SK-N-SH (cell line): ENCODE measurements at places on chromosomes 12 and 14. TPM values are rescaled to one million over a fixed set of nuclear protein-coding genes. Genes with fewer than 3 reads are reported as not detected.

The CRACR2A gene
- polyA plus RNA-seq, result 0.05 and 0.12 TPM in 2 replicates

GRCh38 chr14:88026890-88027289, 22.0 kb downstream of the GPR65 start:
- DNase-seq, result no peak

- DNase-seq, result peak; percentile 80
Measured at GRCh38 chr14:20455355-20456300, 602 bp downstream of the APEX1 start.

GRCh38 chr14:77654001-77654441, 37.6 kb upstream of the SPTLC2 start:
- DNase-seq, result no peak

The TAS2R8 gene
- polyA plus RNA-seq, result not detected in 2 replicates

DNA sequence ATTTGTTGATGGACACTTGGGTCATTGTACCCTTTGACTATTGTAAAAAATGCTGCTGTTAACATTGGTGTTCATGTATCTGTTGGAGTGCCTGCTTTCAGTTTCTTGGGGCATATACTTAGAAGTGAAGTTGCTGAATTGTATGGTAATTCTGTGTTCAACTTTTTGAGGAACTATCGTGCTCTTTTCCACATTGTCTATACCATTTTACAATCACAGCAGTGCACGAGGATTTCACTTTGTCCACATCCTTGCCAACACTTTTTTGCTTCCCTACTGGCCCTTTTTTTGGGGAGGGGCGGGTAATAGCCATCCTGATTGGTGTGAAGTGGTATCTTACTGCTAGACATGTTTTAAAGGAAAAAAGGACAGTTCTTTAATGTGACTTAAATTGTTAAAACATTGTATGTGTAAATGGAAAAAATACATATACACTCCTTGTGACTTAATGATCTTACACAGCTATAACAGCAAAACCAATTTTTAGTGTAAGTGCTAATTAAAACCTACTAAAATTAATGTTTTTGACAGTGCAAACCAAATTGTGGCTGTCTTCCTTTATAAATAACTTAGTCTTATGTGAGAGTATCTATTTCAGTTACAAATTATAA, 52.7 kb downstream of the WNK1 start:
- DNase-seq, result no peak

DNA sequence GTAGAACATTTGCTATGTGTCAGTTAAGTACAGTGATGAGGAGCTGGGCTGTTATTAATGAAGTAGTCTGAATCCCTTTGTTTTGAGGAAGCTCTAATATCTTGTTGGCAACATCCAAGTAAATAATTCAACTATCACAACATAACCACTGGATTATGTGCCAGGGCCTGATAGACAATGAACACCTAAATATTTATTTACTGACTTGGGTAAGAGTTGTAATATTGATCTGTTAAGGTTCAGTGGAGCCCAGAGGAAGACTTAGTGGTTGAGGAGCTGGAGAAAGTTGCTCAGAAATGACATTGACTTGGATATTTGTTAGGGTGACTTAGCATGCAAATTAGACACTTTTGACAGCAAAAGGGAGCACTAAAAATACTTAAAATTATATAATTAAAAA, 26.8 kb downstream of the DERA start:
- DNase-seq, result no peak

- DNase-seq, result no peak
Measured at GRCh38 chr12:89225401-89225800, 126.9 kb downstream of the DUSP6 start.

DNA sequence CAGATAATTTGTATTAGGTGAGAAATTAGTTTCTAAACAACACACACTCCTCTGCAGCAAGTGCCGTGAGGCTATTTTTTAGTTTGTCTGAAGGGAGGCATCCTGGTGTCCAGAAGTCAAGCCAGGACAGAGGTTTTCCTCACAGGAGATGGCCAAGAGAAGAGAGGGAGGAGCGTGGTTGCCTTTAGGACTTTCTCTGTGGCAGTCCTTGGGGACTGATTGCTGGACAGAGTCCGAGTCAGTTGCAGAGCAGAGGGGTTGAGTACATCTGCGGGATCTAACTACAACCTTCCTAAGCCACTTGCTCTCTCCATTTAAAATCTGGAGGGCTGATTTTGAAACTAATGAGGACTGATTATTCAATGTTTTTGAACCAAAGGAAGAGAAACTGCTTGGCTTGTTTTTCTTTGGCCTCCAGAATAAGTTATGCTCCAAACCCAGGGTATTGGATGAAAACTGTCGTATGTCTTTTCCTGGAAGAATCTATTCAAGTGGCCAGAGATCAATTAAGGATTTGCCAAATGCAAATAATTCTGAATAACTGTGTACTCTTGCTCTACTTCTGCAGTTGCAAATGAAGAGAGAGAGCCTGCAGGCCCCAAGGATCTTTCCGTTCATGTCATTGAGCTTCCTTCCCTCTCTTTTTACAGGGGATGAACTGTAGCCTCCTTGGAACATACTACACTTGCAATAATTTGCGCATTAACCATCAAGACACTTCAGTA, 1.2 kb downstream of the SLCO1C1 start:
- DNase-seq, result no peak

DNA sequence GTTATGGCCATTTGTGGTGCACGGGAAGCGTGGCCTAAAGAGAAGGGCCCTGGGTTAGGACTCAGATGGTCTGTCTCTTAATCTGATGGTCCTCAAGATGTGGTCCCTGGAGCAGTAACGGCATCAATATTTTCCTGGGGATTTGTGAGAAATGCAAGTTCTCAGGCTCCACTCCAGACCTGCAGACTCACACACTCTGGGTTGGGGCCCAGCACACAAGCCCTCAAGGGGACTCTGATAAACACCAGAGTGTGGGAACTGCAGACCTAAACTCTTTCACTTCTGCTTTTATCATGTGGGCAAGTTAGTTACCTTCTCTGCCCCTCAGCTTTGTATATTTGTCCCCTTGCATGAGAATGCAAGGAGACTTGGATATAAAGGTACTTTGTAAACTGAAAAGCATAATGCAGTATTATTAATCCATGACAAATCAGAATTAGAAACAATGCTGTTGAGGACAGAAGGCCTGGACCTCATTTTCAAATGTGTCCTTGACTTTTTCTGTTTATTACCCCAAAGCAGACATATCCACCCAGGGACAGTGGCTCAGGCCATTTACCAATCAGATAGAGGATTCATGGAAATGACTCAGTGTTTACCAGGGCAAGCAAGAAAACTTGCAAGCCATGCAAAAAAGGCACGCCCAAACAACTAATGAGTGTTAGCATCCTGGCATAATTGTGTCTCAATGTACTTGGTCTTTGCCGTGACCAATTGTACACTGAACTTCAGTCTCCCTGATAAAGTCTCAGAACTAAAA, 157.0 kb downstream of the ASCL1 start:
- DNase-seq, result no peak

GRCh38 chr14:54649056-54649455, 82.1 kb downstream of the SAMD4A start:
- DNase-seq, result no peak

DNA sequence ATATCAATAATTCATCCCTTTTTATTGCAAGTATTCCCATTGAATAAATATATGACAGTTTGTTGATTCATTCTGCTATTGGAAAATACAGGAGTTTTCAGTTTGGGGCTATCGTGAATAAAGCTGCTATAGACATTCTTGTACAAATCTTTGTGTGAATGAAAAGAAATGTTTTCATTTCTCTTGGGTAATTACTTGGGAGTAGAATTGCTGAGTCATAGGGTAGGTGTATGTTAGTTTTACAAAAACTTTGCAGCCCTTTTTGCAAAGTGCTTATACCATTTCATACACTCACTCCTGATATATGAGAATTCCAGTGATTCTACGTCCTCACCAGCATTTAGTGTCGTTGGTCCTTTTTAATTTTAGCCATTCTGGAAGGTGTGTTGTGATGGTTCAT, 6.9 kb upstream of the PTCSC3 start:
- no peak for DNase-seq

The ASPG gene
- not detected in 2 replicates for polyA plus RNA-seq

- DNase-seq, result no peak
Measured at GRCh38 chr14:36874396-36875138, 212.9 kb downstream of the PAX9 start.

The BDKRB2 gene
- polyA plus RNA-seq, result 4.8 and 6.4 TPM in 2 replicates

- no peak for DNase-seq
Measured at GRCh38 chr12:13635709-13636108, 345.7 kb downstream of the GRIN2B start.

The MDM1 gene
- polyA plus RNA-seq, result 7.4 and 11.2 TPM in 2 replicates

DNA sequence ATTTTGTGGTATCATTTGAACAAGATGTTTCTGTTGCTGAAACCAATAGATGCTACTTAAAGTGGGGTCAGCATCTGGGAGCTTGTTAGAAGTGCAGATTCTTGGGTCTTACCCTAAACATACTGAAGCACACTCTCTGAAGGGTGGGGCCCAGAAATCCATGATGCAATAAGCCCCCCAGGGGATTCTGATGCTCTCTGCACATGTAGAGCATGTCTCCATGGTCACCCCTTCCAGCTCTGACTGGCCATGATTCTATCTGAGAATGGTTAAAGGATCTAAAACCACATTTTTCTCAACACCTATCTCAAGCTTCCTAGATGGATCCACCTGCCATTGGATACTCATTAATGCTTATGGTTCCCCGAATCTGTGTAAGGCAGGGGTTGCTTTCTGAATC, 20.4 kb downstream of the JDP2 start:
- no peak for DNase-seq

DNA sequence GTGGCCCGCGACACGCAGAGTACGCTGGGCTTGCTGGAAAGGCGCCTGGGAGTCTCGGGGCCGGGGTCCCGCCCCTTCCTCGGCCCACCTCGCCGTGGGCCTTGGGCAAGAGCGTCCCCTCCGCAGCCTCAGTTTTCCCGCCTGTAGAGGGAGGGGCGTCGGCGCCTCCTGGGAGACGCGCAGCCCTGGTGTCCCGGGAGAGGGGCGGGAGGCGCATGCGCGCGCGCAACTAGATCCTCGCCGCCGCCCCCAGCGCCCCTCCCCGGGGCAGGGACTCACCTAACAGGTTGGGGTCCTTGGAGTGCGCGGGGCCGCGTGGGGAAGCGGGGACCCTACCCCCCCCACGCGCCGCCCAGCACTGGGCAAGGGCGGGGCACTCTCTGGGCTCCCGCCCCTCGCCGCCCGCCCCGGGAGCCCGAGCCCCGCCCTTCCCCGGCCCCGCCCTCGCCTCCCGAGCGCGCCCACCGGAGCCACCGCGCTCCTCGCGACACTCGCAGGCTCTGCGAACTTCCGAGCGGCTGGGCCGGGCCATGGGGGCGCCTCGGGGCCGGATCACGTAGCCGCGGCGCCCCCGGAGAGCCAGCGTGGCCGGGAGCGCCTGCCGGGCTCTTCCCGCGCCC, at the start of gene KIF26A:
Gene KIF26A, plus strand, starts transcription at position 490 of the 620 bp plus-strand sequence. CDS start 136 bp downstream, outside the sequence.
- DNase-seq, result peak; percentile 96

- DNase-seq, result no peak
Measured at GRCh38 chr12:94717108-94717507, 66.8 kb upstream of the TMCC3 start.

- no peak for DNase-seq
Measured at GRCh38 chr12:7496451-7496850, 7.1 kb downstream of the CD163 start.

DNA sequence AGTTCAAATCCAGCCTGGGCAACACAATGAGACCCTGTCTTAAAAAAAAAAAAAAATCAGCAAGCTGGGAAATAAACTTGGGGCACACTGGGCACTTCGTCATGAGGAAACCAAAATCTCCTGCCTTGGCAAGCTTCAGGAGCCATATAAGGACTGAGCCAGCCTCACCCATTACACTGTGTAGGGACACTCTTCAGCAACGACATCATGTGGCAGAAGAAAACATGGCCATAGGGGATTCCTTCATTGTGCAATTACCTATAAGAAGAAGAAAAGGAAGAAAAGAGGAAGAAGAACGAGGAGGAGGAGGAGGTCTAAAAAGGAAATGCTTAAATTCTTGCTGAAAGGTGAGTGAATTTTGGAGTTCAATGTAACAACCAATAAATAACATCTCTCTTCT, 26.1 kb upstream of the IFNG start:
- no peak for DNase-seq

DNA sequence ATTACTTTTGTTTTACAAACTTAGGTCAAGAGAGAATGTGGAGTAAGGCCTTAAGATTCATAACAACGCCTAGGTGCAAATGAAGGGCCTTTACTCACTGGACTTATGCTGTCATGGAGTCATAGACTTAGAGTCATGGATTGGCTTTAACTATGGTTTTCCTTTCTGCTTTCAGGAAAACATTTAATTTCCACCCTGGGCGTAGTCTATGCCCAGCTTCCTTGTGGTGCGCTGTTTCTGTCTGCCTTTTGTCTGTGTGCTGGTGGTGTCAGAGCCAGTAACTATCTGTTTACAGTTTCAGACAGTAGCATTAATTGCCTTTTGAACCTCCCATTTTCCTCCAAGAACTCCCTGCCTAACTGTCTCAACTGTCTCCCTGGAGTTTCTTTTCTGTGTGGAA, 31.8 kb upstream of the COX6A1 start:
- DNase-seq, result no peak

The MIP gene
- not detected in 2 replicates for polyA plus RNA-seq

- DNase-seq, result peak; percentile 63
Measured at GRCh38 chr12:10749700-10750384, 26.7 kb upstream of the YBX3 start.

GRCh38 chr14:31280132-31280870, 72.7 kb upstream of the HECTD1 start:
- no peak for DNase-seq

GRCh38 chr12:27221625-27222387, 22.3 kb upstream of the STK38L start:
- DNase-seq, result no peak

- no peak for DNase-seq
Measured at GRCh38 chr14:50249136-50249775, 17.9 kb upstream of the SOS2 start.

DNA sequence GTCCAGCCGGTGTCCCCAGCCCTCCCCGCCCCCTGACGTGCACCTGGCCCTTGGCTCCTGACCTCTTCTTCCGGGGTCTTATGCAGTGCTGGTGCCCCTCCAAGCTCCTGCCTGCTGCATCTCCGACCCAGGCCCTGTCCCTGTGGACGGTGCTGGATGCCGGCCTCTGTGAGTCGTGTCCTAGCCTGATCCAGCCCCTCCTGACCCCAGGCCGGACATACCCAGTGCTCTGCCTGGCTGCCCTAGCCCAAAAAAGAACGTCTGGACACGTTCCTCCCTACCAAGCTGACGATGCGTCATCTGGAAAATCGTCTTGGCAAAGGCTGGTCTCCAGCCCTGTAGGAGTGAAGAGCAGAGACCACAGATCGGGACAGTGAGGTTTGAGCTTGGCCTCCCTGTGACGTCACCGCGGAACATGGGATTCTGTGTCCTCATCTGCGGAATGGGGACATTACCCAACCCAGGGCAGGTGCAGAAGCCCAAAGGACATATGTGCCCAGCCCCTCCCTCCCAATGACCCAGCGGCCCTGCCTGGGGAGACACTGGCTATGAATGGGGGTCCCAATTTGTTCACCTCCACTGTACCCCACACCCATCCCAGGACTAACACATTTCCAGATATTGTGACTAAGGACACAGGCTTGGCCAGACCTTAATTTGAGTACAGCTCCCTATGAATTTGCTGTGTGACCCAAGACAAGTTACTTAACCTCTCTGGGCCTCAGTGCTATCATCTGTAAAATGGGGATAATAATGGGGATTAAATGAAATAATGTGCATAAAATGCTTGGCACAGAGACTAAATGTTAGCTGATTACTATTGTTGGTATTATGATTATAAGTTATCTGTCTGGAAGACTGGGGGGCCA, 51.0 kb upstream of the BCL11B start:
- no peak for DNase-seq

GRCh38 chr12:70830221-70831061, 90.1 kb downstream of the PTPRR start:
- DNase-seq, result no peak
